ENCODE measurements at places on chromosomes 2 and 18.

DNA sequence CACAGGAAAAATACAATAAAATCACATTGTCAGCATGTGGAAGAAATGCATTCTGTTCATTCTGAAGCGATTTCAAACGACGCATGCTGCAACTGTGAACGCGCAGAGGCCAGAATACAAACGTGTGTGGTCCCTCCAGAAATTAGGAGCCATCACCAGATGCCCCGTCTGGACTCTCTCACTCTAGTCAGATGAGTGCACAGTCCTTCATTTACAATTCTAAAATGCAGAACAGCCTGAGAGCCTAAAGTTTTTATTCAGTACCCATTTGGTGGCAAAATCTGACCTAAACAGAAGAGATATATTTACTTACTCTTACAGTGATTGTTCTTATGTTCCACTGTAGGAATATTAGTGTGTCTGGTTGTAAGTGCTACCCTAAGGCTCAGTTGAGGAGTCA, 36.6 kb downstream of the FAM228A start:
- DNase-seq = no peak

DNA sequence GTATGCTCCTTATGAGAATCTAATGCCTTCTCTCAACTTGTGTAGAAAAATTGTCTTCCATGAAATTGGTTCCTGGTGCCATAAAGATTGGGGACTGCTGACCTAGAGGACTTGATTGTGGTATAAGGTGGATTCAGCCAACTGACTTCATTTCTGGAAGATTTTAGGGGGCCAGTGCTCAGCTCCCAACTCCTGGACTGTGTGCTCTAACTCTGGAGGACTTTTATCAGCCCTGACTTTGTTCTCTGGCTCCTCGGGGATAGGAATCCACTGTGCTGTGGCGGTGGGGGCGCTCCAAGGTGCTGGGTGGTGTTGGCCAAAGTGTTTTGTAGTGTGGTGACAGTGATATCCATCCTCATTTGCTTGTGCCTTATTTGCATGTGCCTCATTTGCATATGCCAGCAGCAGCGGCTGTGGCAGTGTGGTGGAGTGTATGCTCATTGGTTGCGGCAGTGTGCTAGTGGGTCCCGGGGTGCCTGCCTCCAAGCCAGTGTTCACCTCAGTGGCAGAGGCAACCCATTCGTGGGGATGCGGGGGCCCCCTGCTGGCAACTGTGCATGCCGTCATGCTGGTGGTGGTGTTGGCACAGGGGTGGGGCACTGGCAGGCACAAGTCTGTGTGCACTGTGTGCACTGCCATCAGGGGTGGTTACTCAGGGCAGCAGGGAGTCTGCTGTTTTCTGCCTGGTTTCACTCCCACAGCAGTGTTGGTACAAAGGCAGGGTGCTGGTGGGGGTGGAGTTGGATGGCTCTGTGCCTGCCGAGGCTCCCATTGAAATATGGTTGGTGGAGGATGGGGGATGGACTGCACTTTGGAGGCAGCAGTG, 19.6 kb downstream of the EHBP1 start:
- no peak for DNase-seq

DNA sequence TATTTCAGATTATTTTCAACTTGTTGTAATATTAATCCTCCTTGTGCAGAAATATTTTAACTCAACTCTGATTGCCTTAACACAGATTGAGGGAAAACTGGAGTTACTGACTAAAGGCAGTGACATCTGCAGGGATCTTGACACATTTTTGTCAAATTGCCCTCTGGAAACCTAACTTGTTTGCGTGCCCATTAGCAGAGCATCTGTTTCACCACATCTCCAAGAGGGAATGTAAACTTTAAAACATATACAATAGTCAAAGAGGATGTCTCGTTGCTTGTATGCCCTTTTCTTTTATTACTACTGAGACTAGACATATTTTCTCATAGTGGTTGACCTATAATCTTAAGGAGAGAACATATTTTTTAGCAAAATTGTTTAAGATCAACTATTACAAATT, 14.2 kb downstream of the INPP1 start:
- no peak for DNase-seq

DNA sequence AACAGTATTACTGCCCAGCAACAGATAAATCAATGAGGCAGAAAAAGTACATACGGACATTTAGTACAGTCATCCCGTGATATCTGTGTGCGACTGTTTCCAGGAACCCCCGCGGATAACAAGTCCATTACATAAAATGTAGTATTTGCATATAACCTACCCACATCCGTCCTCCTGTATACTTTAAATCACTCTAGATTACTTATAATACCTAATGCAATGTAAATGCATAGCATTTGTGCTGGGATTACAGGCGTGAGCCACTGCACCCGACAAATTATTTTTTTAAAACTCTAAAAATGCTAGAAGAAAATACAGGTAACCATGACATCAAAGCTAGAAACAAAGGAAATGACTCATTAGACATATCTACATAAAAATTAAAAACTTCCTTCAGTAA, 91.6 kb downstream of the FAM161A start:
- DNase-seq = no peak

DNA sequence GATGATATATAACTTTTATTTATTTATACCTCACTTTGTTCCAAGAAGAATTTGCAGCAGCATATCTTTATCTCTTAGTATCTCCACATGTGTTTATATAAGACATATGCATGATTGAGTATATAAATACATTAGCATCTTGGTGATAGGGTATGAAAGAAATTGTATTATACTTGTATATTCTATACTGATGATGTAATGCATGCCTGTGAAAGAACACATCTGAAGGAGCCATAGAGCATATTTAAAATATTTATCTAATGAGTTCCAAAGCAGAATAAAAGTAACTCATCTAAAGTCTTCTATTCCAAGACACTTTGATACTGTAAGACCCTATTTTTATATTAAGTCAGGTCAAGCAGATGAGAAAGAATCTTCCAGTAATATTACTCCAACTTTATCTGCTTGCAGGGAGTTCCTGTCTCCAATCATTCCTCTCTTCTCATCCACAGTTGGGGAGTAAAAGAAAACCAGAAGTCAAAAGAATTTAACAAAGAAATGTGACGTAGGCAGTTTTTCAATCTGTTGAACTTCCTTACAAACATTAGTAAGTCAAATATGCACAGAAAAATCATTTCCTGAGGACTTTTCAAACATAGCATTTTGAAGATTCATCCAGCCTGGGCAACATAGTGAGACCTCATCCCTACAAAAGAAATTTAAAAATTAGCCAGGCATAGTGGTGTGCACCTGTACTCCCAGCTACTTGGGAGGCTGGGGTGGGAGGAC, 76.7 kb downstream of the DTNB start:
- no peak for DNase-seq

DNA sequence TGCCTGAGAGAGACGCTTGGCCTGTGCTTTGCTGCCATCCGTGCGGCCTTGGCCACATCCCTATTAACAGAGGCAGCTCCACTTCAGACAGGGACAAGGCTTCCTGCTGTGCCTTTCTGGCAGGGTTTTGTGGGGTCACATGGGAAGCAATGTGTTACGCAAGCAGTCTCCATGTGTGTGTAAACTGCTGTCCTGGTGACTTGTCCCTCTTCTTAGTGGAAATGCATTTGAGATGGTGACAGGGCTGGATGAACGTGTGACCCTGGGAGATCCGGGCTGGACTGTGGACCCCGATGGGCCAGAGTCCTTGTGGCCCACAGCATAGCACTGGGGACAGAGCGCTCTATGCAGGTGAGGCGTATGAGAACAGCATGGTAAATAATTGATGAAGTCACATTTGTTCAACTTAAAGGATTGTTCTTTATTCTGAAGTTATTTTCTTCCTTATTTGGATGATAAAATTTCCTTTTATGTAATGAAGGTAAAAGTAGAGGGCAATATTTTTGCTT, 23.2 kb downstream of the ASB1 start:
- no peak for DNase-seq

- DNase-seq = no peak
These were observed 40.0 kb upstream of the DNAH7 start for GRCh38 chr2:196108604-196109003.

GRCh38 chr18:36471393-36471792, 173.9 kb downstream of the FHOD3 start:
- no peak for DNase-seq

DNA sequence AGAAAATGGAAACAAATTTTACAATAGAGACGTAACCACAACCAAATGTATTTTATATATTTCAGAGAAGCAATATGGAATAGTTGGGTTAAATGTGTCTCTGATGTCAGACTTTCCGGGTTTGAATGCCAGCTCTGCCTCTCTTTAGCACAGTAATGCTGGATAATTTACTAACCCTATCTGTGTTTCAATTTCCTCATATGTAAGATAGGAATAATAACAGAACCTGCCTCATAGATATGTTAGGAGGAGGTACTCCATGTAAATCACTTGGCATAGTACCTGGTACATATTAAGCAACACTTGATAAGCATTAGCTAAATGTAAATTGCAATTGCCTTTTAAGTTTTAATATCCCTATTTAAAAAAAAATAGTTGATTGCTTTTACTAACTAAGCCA, 231.3 kb upstream of the ZC3H15 start:
- no peak for DNase-seq

DNA sequence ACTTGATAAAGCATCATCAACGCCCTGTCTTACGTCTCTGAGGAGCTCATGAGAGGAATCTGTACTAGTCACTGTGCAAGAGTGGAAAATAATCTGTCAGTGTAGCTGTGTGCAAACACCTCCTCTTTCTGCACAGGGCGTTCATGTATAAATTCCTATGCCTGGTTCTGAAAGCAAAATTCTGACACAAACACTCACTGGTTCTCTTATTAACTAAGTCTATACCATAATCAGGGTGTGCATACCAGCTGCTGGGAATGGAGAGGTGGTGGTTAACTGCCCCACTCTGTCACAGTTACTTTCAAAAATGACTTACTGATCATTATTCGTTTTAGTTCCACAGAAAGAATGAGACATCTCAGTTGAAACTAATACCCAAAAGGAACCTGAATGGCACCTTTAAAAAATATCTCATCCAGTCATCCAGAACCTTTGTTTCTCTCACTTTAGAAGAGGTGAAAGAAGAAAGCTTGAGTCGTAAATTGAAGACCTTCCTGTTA, 35.7 kb downstream of the STK39 start:
- DNase-seq = no peak

DNA sequence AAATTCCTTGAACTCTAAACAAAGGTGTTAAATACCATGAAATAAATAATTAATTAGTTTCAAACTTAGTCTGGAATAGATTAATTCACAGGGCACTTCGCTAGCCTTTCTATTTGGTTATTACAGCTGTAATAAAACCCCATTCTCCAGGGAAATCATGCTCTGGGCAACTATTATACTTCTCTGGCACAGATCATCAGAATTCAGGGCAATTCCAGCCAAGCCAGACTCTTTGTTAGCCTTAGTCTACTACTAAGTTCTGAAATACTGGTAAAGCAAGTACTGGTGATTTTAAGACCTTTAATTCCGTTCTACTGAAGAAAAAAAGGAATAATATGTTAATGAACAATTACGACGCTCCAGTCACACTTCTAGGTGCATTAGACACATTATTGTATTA, 123.4 kb upstream of the PDE1A start:
- no peak for DNase-seq
